ENCODE measurements at places on chromosomes 16 and 17.

DNA sequence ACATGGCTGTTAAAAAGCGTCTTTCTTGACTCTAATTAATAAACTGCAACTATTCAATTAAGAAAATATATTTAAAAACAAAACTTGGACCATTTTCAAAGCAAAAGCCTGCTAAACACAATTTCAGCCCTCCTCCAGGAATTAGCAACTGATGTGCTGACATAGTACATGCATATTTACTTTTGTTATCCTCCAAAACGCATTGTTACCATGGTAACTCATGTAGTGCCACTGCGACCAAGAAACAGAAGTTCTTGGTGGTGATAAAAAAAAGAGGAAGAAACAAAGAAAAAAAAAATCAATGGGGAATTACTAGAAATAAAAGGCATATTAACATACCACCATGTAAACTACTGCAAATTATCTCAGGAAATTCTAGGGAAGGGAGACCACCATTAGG lies 793.4 kb upstream of the CDH8 start:
- no peak for DNase-seq

DNA sequence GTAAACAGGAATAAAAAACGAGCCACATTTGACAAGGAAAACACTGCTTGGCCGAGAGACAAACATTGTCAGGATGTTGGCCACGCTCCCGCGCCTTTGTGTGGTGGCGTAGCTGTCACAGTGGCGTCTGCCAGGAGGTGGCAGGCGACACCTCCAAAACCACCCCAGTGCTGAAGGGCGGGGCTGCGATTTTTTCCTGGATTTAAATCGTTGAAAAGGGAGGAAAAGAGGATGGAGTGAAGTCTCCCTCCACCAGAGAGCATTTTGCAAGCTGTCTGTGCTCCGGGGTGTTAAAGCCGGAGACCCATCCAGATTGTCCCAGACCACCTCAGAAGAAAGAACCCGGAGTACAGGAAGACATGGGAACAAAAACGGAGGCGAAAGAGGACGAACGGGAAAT lies 12.7 kb downstream of the MRM3 start:
- no peak for DNase-seq

GRCh38 chr17:77453613-77454241 lies 313.0 kb downstream of the SEC14L1 start:
- no peak for DNase-seq

- no peak for DNase-seq
Measured at GRCh38 chr16:89318871-89319630, 101.5 kb downstream of the ZNF778 start.

DNA sequence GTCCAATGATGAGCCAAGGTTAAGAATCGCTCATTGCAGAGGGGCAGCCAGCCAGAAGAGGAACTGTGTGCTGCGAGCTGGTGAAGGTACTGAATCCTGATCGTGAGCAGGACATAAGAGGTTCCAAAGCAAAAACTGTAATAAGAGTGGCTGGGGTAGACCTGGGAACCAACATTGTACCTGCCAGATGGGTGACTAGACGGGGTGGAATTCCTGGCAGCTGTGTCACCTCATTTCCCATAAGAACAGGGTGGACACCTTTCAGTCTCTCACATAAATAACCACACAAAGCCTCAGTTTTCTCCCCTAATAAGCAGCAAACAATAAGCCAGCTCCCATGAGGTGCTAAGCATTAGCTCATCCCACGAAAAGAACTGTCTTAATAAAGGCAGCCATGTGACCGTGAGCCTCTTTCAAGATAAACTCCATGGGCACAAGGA lies 290.3 kb downstream of the SOX9 start:
- no peak for DNase-seq

- no peak for DNase-seq
Measured at GRCh38 chr16:87678618-87679017, 76.3 kb downstream of the JPH3 start.

DNA sequence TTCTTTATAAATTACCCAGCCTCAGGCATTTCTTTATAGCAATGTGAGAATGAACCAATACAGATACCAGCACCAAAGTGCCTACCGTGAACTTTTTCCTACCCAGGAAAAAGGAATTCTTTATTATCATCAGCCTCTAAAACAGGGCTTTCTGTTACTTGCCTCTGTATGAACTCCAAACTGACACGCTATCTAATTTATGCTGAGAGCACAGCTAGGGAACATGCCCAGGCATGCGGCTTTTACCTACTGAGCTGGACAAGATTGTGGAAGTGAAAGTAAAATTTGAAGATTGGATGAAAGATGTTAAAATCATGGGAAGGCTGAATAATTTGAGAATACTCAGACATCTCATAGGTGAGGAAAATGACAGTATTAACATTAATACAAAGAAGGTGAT lies 24.4 kb upstream of the ADCY9 start:
- no peak for DNase-seq

DNA sequence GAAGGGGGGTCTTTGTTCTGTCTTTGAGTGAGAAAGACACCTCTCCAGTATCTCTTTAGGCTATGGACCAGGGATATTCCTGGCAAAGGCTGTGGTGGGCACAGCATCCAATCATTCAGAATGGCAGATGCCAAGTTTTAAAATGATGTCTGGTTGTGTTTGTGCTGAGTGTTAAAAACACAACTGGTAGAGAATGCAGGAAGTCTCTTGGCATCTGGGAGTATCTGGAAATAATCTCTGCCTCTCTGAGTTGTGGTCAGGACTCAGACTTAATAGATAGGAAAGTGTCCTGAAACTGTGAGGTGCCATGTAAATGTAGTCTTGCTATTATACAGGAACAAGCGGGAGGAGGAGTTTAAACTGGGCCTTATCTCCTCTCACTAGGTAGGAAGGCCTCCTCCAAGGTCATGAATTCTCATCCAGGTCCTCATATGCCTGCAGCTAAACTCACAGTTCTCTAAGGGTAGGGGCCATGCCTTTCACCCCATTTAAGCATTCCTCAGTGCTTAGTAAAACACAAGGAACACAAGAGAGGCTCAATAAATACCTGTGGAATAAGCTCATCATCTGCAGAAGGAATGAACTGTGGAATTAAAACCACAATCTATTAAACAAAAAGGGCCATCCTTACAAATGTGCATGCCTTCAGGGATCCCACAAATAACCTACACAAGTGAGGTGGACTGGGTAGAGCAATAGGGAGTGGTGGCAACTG lies 317.6 kb downstream of the CBLN1 start:
- no peak for DNase-seq

DNA sequence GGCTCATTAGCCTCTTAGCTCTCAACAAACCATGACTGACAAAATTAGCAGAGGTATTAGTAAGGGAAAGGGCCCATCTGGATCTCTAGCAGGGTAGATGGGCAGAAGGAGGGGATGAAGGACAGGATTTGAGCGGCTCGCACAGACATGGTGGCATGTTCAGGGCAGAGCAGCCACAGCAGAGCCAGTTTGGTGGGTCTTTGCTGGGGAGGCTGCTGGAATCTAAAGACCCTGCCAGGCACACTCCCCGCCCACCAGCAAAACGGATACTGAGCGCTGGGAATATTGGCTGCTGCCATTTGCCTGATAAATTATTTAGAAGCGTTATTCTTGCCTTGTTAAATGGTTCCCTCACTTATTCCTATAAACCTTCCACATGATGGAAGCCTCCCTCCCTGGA lies 20.7 kb upstream of the NAT9 start:
- no peak for DNase-seq

DNA sequence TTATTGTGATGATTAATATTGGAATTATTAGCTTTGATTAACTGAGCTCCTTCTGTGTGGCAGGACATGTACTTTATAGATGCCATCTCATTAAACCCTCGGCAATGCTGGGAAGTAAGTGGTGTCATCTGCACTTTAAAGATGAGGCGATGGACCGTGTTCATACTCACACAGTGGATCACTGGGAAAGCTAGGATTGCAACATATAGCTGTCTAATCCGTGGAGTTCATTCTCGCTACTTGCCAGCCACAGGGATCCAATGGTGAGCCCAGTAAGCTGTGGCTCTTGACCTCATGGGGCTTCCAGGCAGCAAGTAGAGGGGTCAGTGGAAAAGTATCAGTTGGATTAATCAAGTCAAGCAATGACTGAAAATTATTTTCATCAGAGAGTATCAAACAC lies 587.9 kb downstream of the CDH13 start:
- DNase-seq: no peak

DNA sequence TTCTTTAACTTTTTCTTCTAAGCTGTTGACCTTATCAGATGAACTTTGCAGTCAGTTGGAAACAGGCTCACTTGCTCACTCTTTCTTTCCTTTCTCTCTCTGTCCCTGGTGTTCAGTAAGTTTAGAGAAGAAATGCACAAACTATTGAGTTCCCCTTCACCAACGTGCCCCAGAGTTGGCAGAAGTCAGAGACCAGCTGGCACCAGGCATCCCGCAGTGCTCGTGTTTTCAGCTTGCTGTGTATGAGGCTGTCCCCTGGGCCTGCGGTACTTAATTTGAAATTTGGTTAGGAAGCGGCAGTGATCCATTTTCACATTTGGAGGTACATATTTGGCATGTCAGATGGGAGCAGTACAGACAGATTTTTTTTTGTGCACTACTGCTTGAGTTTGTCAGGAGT lies 258.6 kb downstream of the SNX29 start:
- DNase-seq: no peak

DNA sequence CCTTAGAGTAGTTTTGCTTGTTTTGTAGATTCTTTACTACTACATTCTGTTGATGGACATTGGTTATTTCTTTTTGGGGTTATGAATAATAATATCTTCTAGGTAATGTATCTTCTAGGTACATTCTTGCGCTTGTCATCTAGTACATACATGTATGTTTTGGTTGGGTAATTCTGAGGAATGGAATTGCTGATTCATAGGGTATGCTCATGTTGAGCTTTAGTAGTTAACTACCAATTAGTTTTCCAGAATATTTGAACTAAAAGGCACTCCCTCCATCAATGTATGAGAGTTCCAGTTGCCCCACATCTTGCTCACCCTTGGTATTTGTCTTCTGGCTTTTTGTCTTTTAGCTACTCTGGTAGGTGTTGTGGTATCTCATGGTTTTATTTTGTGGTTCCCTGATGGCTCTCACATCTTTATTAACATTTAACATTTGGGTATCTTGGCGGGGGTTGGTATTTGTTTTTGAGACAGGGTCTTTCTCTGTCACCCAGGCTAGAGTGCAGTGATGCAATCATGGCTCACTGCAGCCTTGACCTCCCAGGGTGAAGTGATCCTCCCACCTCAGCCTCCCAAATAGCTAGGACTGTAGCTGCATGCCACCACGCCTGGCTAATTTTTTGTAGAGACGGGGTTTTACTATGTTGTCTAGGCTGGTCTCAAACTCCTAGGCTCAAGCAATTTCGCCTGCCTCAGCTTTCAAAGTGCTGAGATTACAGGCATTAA lies 47.1 kb downstream of the SLC6A4 start:
- DNase-seq: no peak

DNA sequence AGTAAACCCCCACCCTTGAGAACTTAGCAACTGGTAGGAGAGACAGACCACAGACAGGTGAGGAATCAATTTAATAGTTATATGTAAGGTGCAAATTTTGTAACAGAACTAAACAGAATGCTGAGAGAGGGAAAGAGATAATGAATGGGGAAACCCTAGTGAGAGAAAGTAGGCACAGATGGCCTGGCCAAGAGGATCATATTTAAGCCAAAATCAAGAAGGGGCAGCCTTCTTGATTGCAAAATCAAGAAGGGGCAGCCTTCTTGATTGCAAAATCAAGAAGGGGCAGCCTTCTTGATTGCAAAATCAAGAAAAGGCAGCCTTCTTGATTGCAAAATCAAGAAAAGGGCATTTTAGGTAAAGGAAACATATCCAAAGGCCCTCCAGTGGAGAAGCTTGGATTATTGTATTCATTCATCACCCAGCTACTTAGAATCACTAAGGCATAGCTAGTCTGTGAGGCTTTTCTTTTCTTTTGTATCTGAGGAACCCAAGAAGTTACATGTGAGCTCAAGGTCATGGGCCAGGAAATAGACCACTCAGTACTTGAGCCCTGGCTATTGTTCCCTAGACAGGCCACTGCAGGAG lies 190.6 kb downstream of the CYLD start:
- no peak for DNase-seq

DNA sequence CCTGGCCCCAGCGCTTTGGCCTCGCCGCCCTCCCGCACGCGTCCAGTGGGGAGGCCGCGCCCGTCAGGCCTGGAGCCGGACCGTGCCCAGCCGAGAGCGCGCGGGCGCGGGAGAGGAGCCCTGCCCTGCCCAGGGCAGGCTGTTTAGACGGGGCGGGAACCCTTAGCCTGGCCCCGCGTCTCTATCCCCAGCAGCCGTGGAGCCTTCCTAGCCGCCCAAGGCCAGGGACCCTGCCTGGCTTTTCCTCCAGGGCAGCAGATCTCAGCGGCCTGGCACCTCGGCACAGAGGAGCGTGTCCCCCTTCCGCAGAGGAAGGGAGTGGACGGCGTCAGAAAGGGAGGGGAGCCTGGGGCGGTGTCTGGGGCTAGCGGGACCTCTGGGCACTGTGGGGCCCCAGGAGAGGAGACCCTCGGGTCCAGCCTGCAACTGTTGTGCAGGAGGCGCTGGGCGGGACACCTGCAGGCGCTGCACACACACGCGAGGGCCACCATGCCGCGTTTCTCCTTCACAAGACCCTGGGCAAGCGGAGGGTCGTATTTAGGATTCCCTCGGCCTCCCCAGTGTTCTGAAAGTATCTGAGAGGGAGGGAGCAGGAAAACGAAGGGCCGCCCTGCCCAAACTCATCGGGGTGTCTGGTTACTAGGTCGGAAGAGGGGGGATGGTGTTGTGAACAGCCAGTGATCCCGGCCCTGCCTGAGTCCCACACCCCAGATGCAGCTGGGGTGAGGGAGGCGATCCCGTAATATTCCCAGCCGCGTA lies 2.3 kb upstream of the NPTX1 start:
- DNase-seq: no peak

DNA sequence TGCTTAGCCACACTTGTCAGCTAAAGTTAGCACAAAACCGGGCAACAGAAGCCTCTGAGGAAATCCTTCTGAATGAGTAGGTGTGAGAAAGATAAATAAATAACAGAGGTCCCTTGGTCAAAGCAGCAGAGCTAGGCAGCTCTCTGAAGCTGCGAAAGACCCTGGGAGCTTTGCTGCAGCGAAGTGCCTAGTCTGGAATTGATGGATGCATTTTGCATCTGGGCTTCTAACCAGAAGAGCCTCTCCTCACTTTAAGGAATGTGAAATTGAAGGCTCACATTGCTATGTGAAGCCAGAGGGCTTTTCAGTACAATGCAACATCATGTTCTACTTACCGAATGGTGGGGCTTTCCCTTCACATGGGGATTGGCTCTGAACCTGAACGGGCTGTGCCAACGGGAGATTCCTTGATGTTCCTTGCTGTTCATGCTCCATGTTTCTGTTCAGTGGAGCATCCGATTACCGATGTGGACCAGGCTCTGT lies 274.6 kb downstream of the HS3ST3B1 start:
- no peak for DNase-seq

DNA sequence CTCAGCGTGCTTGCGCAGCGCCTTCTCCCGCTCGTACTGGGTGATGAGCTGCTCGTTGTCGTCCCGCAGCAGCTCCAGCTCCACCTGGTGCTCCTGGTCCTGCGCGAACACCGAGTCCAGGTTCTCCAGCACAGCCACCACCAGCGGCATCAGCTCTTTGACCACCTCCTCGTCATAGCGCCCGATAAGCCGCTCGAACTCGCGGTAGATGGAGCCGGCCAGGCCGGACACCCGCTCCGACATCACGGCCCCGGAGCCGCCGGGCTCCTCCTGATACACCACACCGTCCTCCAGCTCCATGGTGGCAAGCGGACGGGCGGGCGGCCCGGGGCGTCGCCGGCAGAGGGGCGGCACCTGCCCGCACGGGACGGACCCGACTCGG lies 320 bp downstream of the SPAG9 start:
- DNase-seq: no peak

GRCh38 chr17:14308965-14309879 lies 8.3 kb downstream of the HS3ST3B1 start:
- peak; percentile 88 for DNase-seq
